Caudate nucleus (tissue), 63 donors: ENCODE measurements at places on chromosomes 16 and 17.

GRCh38 chr17:32461853-32462617, 17.7 kb downstream of the PSMD11 start:
- DNase-seq, result no peak

GRCh38 chr17:48577946-48578615, at the start of gene HOXB4:
HOXB4 (minus strand) TSS chr17:48578350; CDS start chr17:48578319, 31 bp downstream.
- no peak for DNase-seq

DNA sequence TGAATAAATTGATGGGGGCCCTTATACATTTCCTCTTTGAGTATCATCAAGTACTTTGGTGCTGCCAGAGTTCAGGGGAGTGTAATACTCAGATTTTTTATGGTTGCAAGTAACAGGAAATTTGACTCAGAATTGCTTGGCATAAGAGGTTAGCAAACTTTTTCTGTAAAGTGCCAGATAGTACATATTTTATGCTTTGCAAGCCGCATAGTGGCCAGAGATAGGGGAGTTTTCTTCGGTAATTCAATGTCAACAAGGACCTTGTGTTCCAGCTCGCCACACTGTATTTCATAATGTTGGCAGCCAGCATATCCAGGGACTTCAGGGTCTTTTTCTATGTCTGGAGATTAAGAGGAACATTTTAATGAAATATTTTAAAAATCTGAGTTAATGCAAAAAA, 51.0 kb upstream of the MARCHF10 start:
- no peak for DNase-seq

DNA sequence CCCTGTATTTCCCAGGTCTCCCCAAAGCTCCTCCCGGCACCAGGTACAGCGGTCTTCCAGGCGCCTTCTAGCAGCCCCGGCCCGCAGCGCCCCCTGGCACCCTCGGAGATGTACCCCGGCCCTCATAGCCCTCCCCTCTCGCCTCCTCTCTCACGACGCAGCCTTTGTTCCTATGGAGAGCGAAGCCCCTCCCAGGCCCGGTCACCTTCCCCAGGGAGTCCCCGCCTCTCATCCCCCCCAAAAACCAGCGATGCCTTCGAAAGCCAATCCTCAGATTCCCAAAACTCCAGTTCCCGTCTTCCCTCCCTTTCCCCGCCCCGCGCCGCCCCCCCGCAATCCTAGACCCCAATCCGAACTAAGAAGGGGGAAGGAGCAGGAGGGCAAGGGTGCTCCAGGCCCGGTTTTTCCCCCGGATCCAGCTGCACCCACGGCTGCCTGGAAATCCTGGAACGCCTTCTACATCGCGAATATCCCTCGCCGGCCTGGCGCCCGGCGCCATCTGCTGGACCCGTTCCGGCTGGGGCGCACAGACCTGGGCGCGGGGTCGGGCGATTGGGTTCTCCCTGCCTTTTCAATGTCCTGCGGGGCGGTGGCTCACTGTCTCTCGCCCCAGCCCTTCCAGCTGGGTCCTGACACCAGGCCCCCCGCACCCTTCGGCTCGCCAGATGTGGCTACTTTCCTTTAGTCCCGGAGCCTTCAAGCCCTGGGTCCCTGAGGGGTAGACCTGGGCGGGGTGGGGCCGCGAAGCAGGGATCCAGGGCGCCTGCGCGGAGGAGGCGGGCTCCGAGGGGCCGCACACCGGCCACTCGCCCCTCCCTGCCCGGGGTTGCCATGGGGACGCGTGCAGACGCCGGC, at the start of gene DNAH2:
DNAH2 (plus strand) TSS at position 844 of the 855 bp plus-strand sequence. CDS start 1,991 bp downstream, outside the sequence.
- DNase-seq, result peak; percentile 54

DNA sequence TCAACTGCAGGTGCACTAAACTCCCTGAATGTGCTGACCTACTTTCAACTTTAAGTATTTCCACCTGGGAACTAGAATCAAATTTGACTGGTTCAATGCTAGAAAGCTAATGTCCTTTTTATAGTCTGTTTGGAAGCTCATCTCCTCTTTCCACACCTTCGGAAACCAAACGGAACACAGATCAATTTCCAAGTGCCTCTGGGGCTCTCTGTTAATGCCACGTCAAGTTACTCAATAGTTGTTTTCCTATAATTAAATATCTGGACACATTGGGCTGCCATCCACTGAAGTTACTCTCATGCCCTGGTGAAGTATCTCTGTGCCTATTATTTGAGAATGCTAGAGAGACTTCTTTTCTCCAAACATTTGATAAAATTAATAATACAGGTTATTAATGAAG, 29.7 kb downstream of the ABAT start:
- no peak for DNase-seq

- DNase-seq, result no peak
Measured at GRCh38 chr16:85253084-85253941, 141.0 kb upstream of the CIBAR2 start.

GRCh38 chr17:48740537-48740936, 12.0 kb upstream of the HOXB13 start:
- no peak for DNase-seq

DNA sequence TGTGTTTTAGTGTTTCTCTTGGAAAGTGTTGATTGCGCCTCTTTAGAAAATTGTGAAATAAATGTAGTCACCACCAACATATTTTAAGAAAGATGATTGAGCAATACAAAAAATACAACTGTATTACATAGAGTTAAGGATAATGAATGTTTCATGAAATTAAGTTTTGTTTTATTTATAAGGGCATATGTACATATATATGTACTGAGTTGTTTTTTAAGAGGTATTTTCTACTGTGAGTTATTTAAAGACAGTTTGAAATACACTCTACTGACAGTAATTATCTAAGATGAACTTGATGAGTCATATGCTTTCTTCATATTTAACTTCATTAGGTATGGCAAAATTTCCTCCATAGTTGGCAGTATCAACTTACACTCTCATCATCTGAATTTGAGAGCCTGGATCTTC, 411.7 kb downstream of the HS3ST3B1 start:
- DNase-seq, result no peak

DNA sequence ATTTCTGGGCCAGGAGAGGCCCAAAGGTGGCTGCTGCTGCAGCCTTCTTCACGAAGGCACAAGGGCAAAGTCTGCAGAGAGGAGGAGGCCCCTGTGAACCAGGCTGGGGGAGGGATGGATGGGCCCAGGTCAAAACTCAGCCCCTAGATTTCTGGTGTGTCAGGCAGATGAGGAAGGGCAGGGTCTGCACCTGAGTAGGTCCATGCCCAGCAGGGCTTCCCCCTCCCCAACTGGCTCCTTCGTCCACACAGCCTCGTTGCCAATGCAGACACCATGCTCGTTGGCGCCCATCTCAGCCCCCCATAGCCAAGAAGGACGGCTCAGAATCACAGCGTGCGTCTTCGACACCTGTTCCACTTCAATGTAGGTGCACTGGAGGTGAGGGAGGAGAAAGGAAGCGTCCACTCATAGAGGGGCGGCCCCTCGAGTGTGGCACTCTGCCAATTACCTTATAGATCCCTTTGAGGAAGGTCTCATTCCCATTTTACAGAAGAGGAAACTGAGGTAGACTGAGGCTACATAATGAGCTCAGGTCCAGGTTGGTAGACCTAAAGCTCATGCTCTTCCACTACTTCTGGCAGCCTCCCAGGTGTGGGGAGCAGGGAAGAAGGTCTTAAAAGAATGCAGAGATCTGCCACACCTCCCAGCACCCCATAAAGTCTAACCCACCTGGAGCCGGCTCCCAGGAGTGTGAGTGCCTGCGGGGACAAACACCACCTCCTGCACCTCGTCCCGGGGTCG, 902 bp downstream of the SCRN2 start:
- no peak for DNase-seq

DNA sequence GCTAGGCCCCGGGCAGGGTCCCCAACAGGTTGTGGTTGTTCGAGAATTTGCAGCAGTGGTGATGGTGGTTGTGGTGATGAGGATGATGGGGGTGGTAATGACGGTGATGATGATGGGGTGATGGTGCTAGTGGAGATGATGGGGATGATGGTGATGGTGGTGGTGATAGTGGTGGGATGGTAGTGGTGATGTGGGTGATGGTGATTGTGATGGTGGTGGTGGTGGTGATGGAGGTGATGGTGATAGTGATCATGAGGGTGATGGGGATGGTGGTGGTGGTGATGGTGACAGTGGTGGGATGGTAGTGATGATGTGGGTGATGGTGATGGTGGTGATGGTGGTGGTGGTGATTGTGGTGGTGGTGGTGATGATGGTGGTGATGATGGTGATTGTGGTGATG, 343.3 kb downstream of the SEC14L1 start:
- DNase-seq, result no peak

GRCh38 chr17:41959336-41960095, 7.1 kb upstream of the CNP start:
- DNase-seq, result peak; percentile 12

DNA sequence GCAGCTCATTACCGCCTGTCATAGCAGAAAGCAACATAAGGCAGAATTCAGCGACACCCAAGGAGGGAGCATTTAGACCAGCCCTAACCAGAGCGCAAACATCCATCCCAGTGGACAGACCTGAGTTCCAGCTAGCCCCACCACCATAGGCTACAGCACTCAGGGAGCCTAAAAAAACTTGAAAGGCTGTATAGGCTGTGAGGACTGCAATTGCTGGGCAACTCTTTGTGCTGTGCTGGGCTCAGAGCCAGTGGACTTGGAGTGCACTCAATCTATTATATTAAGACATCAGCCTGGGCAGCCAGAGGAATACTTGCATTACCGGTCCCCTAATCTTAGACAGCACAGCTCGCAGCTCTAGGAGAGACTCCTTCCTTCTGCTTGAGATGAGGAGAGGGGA, 207.3 kb downstream of the KIF2B start:
- no peak for DNase-seq

GRCh38 chr17:1299552-1300370, 20.3 kb downstream of the TRARG1 start:
- no peak for DNase-seq

DNA sequence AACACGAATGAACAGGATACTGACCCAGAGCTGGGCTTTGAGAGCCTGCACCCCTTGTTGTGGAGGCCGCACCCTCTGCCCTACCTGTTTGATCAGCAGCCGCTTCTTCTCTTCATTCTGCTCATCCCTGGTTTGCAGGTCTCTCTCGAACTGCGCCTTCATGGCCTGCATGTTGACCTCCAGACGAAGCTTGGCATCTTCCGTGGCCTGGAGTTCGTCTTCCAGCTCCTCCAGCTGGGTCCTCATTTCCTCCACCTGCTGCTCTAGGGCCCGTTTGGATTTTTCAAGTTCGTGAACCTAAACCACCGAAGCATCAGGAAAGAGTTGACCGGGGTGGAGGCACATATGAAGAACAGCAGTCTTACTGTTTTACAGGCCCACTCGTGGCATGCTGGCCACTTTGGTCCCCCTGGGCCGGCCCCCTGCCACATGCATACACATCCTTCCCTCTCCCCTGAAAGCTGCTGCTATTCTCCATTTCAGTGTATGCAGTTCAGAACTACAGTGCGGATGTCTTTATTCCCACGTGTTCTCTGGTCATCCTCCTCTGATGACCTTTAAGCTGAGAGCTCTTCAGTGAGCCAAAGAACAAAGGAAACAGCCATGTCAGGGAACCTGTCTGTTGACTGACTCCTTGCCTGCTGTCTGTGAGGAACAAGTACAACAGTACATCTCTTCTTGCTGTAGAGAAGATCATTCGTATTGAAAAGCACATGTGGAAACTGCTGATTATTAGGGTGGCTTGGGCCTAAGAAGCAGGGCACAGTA, 54.8 kb downstream of the NDEL1 start:
- DNase-seq, result no peak

GRCh38 chr17:29560316-29560715, 6.5 kb downstream of the ABHD15 start:
- DNase-seq, result no peak

DNA sequence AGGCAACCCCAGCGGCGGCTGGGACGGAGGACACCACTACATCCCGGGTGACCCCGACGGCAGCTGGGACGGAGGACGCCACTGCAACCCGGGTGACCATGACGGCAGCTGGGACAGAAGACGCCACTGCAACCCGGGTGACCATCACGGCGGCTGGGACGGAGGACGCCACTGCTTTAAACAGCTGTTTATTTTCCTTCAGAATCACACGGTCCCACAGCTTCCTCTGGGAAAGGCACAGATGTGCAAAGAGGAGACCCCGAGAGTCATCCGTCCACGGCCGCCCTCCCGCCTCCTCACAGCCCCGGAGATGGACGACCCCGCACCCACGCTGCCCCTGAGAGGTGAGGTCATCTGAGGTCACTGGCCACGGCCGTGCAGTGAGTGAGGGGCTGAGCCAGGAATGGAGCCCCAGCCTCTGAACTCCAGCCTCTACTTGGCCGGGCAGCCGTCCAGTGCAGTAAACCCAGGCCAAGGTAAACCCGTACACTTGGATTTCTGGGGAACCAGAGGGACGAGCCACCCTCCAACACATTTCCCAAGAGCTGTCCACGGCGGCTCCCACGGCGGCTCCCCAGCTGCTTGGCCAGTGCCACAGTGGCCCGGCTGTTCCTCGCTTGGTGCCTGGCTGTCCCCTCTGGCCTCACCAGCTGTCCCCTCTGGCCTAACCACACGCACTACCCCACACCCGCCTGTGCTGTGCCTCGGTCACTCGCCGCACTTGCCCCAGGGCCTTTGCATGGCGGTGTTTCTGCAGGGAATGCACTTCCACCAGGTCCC, 43.2 kb upstream of the PABPN1L start:
- no peak for DNase-seq

- DNase-seq, result no peak
Measured at GRCh38 chr16:28140788-28141618, 70.8 kb downstream of the XPO6 start.

GRCh38 chr17:12979826-12980500, 37.9 kb downstream of the ELAC2 start:
- DNase-seq, result no peak

DNA sequence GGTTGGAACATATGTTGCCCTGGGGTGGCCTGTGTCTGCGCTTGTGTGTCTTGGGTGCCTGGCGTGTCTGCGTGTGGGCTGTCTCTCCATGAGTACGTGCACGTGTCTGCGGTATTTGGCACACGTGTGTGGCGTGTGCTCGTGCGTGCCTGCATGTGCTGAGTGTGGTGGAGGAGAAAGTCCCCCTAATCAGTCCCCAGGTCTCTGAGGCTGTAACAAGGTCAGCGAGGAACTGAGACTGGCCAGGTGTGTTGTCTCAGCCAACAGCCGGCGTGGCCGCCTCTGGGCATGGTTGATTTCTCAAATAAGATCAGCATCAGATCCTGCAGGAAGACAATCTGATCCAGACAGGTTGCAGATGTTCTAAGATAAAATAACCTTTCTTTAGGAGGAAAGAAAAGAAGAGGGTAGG, 3.5 kb upstream of the CPNE7 start:
- no peak for DNase-seq

DNA sequence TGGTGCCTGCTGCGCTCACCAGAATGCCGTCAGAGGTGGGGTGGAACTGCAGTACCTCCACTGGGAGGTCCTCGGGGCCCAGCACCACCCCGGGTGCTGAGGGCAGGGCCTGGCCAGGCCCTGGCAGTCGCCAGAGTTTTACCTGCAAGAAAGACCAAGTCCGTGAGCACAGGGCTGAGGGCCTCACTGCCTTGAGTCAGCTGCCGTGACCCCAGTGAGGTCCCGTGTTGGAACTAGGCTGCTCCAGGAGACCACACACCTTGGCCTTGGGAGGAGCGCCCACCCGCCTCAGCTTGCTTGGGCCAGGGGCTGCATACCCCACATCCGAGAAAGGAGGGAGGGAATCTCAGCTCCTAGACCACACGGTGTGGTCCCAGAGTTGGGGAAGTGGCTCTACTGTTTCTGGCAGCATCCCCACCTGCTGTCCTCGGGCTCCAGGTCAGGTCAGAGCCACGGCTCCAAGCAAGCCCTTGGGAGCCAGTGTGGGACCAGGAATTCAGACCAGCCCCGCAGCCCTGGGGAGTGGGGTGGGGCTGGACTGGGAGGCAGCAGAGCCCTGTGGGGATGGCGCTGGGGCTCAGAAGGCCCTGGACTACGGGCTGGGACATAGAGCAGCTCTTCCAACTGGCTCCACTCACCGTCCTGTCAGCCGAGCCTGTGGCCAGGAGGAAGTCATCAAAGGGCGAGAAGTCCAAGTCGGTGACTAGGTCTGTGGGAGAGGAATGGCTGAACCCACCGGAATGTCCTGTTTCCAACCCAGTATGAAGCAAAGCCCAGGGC, 8.7 kb downstream of the CORO7 start:
- DNase-seq, result no peak
